ENCODE measurements at places on chromosomes 16 and 17.

DNA sequence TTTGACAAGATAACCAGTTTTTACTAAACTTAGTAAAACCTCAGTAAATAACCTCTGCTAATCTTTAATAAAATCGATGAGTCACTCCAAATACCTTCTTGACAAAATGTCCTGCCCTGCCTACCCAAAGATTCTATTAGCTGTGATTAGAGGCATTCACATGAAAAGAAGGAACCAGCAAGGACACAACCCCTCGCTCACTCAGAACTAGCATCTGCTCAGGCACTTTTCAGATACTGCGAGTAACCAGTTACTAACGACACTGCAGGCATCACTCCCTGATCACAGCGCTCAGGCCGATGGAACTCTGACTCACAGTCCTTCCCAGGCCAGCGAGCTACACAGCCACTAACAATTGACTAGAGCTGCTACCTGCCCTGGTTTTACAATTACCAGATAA is 24.3 kb downstream of the PELP1 start:
- no peak for DNase-seq

DNA sequence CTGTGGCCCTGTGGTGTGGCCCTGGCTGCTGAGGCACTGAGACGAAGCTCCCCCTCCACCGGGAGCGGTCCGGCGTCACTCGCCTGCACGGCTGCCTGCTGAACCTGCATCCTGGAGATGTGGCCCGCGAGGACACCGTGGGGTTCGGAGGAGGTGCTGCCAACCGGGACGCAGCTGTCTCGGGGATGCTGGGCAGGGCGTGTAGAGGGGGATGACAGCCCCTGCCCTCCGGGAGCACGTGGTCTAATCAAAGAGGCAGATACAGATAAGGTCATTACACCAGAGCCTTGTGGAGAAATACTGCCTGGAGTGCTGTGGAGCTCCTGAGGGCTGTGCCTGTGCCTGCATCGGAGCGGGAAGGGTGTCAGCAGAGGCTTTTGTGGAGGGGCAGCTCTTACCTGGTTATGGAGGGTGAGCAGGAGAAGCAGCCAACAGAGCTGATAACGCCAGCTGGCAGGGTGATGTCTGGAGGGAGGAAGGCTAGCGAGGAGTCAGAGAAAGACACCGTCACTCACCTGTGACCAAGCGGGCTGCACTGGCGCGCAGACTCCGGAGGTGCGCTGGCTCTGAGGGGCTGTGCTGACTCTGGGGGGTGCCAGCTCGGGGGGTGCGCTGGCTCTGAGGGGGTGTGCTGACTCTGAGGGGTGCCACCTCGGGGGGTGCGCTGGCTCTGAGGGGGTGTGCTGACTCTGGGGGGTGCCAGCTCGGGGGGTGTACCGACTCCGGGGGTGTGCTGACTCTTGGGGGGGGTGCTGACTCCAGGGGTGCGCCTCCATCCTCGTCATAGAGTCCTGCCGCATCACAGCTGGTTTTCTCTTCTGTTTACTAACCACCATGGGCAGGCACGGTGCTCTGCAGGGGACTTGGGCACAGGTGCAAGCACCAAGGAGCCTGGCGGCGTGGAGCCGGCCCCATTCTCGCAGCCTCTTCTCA is 104.7 kb upstream of the CHMP6 start:
- DNase-seq, result no peak

DNA sequence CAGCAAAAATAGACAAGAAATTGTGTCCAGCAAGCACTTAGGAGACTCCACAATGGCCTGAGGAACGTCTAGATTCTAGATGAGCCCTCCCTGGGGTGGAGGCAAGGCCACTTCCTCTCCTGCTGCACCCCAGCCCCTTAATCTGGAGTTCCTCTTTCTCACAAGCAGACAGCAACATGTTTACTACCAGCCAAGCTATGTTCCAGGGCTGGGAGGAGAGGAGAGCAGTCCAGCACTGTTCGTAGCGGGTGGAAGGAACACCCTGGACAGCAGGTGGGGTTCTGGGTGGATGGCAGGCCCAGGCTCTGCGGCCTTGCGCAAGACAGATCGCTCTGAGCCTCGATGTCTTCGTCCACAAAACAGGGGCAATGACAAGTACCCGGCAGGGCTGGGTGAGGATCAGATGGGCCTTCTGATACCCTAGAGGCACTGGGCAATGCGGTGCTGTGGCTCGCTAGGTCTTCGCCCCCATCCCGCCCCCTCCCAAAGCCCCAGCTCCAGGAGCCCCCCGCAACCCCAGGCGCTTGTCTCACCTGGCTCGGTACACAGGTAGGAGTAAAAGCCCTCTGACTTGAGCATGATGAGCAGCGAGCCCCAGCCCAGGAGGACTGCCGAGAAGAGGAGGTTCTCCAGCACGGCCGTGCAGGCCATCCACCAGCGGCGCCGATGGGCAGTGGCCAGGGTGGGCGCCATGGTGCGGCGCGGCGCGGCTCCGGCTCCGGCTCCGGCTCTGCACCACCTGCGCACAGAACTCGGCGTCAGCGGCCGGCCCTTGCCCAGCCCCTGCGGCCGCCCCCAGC is 1.3 kb downstream of the SLC43A2 start:
- no peak for DNase-seq

- no peak for DNase-seq
Measured at GRCh38 chr16:7449808-7450207, 117.2 kb downstream of the RBFOX1 start.

- DNase-seq, result no peak
Measured at GRCh38 chr16:69397821-69398521, 12.2 kb upstream of the TERF2 start.

GRCh38 chr16:3091551-3091950 is 7.5 kb downstream of the ZSCAN10 start:
- DNase-seq, result no peak

DNA sequence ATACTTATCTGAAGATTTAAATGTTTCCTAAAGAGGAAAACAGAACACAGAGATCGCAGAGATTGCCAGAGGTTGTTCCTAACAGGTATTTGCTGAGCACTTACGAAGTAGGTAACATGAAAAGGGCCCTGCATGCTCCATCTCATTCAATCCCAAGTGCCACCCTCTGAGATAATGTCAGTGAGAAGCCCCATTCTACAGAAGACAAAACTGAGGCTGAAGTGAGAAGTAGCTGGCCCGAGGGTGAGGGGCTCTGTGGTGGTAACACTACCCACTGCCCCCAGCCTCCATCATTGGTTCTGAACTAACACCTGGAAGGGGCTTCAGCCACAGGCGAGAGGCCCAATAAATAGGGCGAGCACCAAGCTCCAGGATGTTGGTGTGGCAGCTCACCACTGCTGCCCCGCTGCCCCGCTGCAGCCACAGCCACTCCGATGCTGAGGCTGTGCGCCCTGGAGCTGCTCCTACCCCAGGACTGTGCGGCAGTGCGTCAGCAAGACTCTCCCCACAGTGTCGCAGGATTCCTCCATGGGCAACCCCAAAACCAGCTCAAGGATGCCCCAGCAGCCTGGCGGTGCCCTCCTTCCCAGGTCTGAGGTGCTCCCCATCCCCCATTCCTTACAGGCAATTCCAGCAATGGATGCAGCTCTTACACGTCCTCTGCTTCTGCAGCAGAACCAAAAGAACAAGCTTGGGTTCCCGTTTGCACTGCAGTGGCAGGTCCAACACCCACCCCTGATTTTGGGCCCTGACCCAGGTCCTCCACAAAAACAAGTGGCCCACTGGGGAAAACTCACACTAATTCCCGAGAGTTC is 10.3 kb downstream of the FLCN start:
- no peak for DNase-seq

- no peak for DNase-seq
Measured at GRCh38 chr16:25988084-25988483, 296.3 kb downstream of the HS3ST4 start.

DNA sequence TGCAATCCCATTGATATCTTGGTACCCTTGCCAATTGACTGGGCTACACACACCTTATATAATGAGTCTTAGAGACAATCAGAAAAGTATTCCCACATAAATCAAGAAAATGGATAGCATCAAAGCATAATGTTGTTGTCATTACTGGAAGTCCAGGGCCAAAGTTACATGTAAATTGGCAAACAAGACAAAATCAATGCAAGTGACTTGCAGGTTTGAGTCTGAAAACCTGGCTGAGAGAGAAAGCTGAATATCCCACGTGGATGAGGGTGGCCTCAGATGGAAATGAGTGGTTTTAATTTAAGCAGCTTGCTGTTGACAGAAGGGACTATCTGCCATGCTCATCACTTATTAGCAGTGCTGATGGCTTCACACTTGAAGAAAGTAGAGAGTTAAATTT is 324.0 kb upstream of the MON1B start:
- no peak for DNase-seq

- no peak for DNase-seq
Measured at GRCh38 chr16:86258713-86259112, 251.6 kb upstream of the FOXF1 start.

DNA sequence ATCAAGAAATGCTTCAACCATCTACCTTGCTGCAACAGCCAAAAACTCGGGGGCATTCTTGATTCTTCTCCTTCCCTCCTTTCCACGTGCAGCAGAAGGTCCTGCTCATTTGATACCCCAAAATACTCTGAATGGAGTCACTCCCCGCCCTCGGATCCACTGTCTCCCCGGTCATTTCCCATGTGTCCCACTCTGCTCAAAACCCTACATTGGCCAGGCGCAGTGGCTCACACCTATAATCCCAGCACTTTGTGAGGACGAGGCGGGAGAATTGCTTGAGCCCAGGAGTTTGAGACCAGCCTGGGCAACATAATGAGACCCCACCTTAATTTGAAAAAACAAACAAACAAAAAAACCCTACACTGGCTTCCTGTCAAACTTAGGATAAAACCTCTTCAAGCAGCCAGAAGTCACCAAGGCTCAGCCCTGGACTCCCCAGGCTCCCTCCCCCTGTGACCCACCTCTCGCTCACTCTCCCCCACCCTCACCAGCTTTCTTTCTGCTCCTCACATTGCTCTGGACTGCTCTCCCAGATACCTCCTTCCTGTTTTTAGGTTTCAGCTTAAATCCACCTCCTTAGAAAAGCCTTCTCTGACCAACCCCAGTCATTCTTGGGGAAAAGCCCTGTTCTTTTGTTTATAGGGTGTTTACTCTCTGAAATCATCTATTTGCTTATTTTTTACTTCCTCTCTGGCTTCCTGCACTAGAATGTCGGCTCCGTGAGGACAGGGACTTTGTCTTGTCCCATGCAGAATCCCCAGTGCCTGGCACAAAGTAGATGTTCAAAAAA is 2.8 kb downstream of the SLC13A2 start:
- no peak for DNase-seq

GRCh38 chr16:19396555-19397011 is 21.1 kb upstream of the TMC5 start:
- no peak for DNase-seq

GRCh38 chr17:2354311-2354710 is 17.0 kb downstream of the SGSM2 start:
- no peak for DNase-seq

- DNase-seq, result no peak
Measured at GRCh38 chr16:12176051-12176450, 199.5 kb downstream of the SNX29 start.

GRCh38 chr16:1991135-1991551 is 1.4 kb downstream of the SYNGR3 start:
- no peak for DNase-seq

- no peak for DNase-seq
Measured at GRCh38 chr17:80068301-80069222, 32.1 kb downstream of the CCDC40 start.

GRCh38 chr17:18224053-18224386 is 1.4 kb upstream of the LLGL1 start:
- DNase-seq, result no peak

DNA sequence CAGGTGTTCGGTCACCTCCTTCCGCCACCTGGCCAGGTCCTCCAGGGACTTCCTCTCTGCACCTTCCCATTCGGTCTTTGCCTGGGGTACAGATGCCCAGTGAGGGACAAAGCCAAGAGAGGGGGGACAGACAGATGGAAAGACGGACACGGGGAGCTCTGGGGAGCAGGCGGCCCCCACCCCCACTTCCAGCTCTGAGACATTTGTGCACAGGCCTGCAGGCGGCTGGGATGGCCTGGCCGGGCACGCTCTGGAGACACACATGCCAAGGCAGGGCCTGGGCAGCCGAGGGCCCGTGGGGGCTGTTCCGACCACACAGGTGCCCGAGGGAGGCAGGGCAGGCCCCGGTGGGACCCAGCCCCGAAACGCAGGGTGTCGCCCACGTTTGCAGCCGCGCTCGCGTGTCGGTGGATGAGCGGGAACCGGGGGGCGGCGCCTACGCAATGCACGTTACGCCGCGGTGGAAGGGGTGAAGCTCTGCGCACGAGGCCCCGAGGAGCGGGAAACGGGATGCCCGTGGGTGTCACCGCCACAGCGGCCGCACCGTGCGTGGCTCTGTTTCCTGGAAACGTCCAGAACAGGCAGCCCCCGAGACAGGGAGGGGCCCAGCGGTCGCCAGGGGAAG is 6.0 kb downstream of the PERCC1 start:
- no peak for DNase-seq

GRCh38 chr16:65510850-65511249 is 389.0 kb upstream of the CDH11 start:
- DNase-seq, result no peak

GRCh38 chr17:13030459-13031300 is 12.9 kb upstream of the ELAC2 start:
- DNase-seq, result peak; percentile 42

DNA sequence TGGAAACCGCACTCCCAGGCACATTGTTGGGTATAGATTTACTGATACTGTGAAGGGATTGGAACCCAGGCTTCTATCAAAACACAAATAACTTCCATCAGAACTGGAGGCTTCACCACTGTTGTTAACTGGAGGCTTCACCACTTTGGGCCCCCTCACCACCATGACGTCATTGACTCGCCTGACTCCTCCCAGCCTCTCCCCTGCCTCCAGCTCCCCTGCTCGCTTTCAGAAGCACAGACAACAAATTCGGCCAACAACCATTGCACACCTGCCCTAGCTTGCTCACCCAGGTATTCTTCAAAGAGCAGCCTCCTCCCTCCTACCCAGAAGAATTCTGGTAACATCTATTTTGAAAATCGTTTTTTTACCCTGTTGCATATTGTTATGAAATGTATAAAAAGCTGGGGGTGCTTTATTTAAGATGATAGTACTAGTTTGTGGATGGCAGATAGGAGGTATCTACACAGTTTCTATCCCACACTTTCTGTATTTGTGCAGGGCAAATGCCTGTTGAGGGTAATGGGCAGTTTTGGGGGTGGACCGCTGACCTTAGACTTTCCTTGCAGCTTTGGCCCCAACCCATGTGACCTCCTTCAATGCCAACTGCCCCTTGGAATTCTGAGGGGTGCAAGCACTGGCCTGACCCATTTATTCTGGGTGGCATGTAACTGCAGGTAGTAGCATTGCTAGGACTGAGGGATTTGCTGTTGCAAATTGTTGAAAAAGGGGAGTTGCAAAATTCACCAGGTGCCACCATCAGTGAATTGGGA is 54.1 kb downstream of the HLF start:
- DNase-seq, result no peak

Data from activated T-cell treated with anti-CD3 and anti-CD28 coated beads for 4 hours (primary cell).